Activated CD4-positive, alpha-beta T cell treated with anti-CD3 and anti-CD28 coated beads for 36 hours (primary cell): ENCODE measurements at places on chromosomes 7 and 10.

- H3K4me1 ChIP-seq, result no peaks in the 10 kb centered on the region
- H3K4me3 ChIP-seq, result no peak overlapping the region
- no peaks in the 10 kb centered on the region for H3K36me3 ChIP-seq
- H3K27me3 ChIP-seq, result no peaks in the 10 kb centered on the region
- no peak overlapping the region for H3K27ac ChIP-seq
Observed at GRCh38 chr10:55822096-55822495, 539.0 kb downstream of the ZWINT start.

DNA sequence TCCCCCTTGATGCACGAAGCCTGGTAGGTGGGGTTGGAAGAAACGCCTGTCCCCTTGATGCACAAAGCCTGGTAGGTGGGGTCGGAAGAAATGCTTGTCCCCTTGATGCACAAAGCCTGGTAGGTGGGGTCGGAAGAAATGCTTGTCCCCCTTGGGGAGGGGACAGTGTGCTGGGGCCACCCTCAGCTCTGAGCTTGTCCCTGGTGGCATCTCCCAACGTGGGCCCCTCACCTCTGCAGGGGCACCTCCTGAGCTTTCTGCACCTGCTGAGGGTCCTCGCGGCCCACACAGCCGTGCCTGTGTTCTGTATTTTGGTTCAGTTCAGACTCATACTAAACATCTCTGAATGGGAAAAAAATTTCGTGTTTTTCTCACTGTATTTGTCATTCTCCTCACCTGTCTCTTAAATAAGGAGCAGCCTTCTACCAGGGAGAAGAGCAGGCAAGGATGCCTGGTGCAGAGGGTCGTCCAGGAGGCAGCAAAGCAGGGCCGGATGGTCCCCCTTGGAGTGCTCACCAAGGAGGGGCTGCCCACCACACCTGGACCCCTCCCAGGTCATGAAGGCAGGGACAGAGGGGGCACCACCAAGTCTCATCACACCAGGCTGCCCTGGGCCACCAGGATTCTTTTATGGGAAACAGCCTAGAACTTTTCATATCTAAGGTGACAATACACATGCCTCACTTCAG lies 24.7 kb downstream of the VIPR2 start:
- H3K27me3 ChIP-seq, result no peaks in the 10 kb centered on the region
- no peak overlapping the region for H3K4me3 ChIP-seq
- peaks cover 9% of the 10 kb centered on the region for H3K4me1 ChIP-seq
- DNase-seq, result no peak
- no peak overlapping the region for H3K27ac ChIP-seq

DNA sequence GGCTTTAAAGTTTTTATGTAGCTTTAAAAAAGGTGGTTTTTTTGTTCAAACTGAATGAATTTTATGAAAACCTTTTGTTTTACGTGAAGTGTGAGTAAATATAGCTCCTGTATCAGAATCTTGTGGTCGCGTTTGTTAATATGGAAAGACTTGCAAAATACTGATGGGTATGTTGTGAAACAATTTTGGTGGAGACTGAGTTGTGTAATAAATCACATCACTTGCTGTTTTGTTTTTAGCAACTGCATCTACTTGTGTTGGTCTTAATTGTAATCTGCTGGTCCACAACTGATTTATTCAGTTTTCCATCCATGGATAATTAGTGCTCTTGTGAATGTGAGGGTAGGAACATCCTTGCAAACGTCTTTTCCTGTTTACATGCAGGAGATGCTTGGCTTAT lies 10.5 kb downstream of the PLXDC2 start:
- no peak overlapping the region for H3K27ac ChIP-seq
- H3K4me3 ChIP-seq, result no peak overlapping the region
- H3K36me3 ChIP-seq, result no peaks in the 10 kb centered on the region
- DNase-seq, result no peak
- H3K27me3 ChIP-seq, result no peaks in the 10 kb centered on the region

- no peak overlapping the region for H3K4me3 ChIP-seq
- no peaks in the 10 kb centered on the region for H3K4me1 ChIP-seq
- no peak overlapping the region for H3K27ac ChIP-seq
- no peak for DNase-seq
- no peaks in the 10 kb centered on the region for H3K27me3 ChIP-seq
- H3K36me3 ChIP-seq, result no peaks in the 10 kb centered on the region
Observed at GRCh38 chr10:126892226-126893175, 12.7 kb upstream of the DOCK1 start.

- no peak overlapping the region for H3K4me3 ChIP-seq
- H3K27me3 ChIP-seq, result no peaks in the 10 kb centered on the region
- no peak for DNase-seq
- H3K4me1 ChIP-seq, result peaks cover 5% of the 10 kb centered on the region
- H3K36me3 ChIP-seq, result peaks cover 49% of the 10 kb centered on the region
Observed at GRCh38 chr7:99899830-99900519, 19.4 kb downstream of the TRIM4 start.
